NCI-H446 treated with DMSO at 0.1 percent for 48 hours (cell line): ENCODE measurements at places on chromosomes 11 and 22.

DNA sequence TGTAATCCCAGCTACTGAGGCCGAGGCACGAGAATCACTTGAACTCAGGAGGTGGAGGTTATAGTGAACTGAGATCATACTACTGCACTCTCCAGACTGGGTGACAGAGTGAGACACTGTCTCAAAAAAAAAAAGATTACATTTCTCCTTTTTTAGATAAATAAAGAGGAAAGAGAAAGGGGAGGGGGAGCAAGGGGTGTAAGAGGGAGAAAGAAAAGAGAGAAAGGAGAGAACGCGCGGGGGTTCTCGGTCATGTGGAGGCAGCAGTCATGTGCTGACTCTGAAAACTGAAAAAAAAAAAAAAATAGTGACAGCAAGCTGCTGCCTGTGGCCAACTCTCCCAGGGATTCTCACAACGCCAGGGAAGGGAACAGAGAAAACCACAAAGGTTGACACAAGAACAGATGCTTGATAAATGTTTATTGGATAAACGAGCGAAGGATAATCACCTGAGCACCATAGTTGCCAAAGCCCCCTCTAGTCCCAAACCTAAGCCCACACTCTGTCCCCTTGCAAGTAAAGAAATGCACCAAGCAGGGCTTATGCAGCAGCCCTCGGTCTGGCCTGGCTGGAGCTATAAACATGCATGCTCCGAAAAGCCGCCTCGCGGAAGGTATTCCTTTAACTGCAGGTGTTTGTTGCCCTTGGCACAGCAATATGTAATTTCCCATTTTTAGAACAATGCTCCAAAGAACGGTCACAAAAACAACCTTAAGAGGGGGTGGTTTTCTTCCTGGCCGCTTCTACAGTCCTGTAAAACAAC, 14.5 kb downstream of the SCGB1A1 start:
- DNase-seq: no peak

- no peak for DNase-seq
These were observed 8.0 kb downstream of the CDPF1 start for GRCh38 chr22:46242076-46242475.

DNA sequence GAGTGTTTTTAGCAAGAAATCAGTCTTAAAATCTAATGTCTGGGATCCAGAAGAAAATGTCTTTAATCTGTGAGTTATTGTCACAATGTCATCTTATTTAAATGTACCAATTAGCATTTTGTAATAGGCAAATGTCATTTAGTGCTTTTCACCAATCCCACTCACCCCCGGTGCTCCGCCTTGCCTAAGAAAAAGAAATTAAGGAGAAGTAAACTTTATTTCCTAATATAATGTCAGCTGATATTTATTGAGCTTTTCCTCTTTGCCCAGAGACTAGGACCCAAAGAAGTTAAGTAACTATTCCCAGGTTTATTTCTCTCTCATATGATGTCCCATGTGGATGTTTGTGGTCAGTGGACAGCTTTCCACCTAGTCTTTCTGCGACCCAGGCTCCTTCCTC, 16.2 kb downstream of the SC5D start:
- DNase-seq: no peak

DNA sequence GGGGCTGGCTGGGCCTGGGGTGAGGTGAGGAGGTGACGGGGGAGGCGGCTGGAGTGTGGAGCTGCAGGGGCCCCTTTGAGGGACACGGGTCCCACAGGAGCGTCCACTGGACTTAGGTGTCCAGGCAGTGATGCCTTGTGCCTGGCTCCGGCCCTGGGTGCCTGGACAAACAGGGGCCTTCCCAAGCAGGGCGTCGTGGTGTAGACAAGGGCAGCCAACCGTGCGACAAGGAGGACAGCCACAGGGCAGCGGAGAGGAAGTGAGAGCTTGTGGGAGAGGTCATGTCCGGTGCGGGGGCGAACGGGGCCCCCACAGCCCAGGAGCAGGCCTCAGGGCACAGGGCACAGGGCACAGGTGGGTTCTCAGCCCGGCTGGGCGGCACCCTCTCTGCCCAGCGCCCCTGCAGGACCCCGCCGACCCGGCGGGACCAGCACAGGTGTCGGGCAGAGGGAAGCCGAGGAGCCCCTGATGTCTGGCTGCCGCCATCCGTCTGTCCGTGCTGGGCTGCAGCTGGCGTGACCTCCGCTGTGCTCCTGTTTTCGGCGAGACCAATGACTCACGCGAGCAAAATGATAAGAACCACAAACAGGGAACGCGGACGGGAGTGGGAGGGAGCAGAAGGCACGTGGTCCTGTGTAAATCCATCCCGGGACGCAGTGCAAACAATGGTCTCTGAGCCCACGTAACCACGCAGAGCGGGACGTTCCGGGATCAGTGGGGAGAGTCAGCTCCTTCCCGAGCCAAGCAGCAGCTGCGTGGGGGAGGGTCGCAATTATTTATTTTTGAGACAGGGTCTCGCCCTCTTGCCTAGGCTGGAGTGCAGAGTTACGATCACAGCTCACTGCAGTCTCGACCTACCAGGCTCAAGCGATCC, 49.1 kb upstream of the A4GALT start:
- DNase-seq: no peak

GRCh38 chr11:33394431-33395109, 137.4 kb downstream of the HIPK3 start:
- no peak for DNase-seq

DNA sequence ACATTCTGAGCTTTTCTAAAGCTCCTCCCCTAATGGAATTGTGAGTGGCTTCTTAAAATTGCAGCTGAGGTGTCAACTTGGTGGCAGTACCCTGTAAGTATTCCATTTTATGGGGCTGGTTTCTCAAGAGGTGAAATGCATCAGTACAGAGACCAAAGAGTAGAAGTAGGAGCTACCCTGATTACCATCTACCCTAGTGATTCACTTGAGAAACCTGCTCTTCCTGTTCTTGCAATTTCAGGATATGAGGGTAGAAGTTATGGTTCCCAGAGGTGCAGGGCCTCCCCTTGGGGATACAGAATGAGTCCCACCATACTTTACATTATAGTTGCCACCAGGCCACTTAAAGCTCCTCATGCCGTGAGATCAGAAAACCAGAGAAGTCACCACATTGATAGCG, 944.6 kb downstream of the OPCML start:
- DNase-seq: no peak

- DNase-seq: no peak
These were observed 145.6 kb downstream of the WNT7B start for GRCh38 chr22:45831394-45831793.

DNA sequence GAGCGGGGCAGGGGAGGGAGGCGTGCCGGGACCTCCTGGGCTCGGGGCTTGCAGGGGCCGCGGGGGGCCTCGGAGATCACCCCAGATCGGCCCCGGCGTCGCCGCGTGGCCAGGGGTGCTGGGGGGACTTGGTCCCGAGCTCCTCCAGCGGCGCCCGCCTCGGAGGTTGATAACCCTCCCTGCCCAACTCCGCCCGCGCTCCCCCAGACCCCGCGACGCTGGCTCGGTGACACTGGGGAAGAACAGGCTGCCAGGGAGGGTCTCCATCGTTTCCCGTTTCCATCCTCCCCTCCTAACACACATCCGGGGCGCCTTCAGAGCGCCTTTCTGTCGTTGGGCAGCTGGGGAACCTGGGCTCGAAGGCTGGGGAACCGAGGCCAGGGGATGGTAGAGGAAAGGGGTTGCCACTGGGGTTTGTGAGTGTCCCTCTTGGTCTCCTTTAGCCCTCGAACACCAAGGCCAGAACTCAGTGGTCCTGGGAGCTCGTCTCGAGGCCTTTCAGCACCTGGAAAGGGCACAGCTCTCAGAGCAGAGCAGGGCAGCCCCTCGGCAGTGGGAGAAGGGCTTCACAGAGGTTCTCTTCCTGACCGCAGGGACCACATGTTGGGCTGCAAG, 431 bp downstream of the SLC37A2 start:
- DNase-seq: no peak

- no peak for DNase-seq
These were observed 197.2 kb upstream of the ANO3 start for GRCh38 chr11:26134481-26135355.

DNA sequence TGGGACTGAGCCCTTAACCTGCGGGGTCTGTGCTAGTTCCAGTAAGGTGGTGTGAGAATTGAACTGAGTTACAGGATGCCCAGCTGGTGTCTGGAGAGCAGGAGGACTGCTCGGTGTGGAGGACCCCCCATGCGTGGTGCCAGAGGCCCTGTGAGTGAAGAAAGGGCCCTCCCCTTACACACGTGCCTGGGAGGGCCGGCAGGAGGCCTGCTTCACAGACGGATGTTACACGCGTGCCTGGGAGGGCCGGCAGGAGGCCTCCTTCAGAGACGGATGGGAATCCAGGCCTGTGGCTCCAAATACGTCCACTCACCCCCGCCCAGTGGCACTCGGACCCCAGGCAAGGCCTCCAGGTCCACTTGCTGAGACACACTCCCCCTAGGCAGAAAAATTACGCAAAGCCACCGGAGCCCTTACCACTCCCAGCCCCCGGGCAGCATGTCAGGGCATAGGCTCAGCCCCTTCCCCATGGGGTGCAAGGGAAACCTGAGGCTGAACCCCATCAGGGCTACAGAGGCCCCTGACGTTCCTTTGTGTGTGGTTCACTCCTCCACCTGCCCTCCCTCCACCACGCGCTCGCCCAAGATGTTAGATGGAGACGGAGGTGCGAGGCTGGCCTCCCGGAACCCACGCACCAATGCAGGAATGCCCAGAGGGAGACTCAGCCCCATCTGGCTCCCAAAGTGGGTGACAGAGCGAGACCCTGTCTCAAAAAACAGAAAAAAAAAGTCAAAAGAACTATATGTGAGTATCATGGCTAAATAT, 227.8 kb downstream of the BRD1 start:
- DNase-seq: no peak

- DNase-seq: no peak
These were observed 1.9 kb downstream of the NEAT1 start for GRCh38 chr11:65424205-65425104.

DNA sequence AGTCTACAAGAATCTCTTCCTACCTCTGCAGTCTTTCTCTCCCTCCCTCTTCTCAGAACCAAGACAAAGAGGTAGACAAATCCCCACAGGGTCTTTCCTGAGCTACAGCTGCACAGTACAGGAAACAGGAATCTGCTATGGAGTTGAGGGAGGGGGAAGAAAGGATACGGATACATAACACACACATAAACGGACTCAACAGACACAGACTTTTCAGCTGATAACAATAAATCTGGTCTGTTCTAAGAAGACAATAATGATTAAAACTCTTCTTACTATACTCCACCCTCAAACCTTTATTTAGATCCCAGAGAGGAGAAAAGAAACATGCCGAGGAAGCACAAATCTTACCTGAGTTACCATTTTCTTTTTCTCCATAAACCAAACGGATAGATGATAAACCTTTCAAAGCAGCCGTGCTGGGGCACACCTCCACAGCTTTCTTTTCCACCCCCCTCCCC, 122.2 kb downstream of the APOL5 start:
- no peak for DNase-seq

- no peak for DNase-seq
These were observed 5.2 kb downstream of the CRTAM start for GRCh38 chr11:122843281-122844141.

- DNase-seq: no peak
These were observed 8.7 kb downstream of the ALDH3B2 start for GRCh38 chr11:67665541-67666302.

DNA sequence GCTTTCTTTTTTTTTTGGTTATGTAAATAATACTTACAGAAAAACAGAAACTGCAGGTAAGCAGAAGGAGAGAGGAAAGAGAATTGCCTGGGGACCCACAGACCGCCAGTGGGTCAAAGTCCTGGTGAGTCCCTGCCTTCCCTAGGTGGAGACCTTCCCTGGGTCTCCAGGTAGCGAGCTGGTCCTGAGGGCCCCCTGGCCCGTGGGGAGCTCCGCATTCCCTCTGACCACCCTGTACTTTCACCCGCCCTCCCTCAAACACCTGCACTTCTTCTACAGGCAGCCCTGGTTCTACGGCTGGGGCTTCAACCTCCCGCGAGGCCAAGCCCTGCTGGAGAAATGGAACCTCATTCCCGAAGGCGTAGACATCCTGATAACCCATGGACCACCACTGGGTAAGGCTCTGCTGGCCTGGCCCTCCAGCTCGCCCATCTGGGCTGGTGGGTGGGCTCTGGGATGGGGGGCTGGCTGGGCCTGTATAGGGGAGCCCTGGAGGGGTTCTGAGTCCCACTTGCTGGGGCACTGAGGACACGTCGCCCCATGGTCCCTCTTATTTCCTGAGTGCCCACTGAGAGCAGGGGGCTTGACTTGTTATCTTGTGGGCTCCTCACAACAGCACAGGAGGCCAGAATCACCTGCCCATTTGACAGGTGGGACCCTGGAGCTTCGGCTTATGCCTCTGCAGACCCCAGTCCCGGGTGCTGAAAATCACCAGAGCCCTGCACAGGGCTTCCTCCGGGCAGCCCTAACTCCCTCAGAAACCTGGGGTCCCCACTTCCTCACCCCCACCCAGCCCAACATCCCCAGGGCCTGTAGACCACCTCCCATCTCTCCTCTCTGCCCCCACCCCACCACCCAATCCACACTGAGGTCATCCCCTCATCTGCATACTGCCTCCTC, 86.4 kb downstream of the MPPED1 start:
- no peak for DNase-seq

DNA sequence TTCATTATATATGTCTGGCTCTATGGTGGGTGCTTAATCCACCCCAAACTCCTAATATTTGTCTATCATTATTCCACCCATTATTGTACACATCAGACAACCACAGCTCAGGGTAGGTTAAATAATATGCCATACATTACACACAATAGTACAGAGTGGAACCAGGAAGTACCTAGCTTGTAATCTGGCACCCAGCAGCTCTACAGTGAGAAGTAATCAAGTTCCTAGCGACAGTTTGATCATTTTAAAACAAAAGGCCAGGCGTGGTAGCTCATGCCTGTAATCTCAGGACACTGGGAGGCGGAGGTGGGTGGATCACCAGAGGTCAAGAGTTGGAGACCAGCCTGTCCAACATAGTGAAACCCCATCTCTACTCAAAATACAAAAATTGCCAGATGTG, 141.0 kb downstream of the LARGE1 start:
- DNase-seq: no peak

DNA sequence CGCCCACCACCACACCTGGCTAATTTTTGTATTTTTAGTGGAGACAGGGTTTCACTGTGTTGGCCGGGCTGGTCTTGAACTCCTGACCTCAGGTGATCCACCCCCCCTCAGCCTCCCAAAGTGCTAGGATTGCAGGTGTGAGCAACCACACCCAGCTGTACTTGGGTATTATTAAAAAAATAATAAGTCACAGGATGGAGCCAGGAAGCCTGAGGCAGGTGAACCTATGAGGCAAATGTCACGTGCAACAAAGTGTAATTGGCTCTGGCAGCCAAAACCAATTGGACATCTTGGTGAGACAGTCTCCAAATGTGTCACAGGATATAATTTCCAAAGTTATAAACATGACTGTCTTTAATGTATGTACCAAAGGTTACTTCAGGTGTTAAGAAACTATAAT, 24.0 kb upstream of the MALAT1 start:
- DNase-seq: no peak

GRCh38 chr11:117523680-117524079, 196.0 kb downstream of the CEP164 start:
- DNase-seq: no peak

GRCh38 chr11:47477323-47477722, 28.4 kb upstream of the RAPSN start:
- DNase-seq: no peak
